Activated gamma-delta T cell (primary cell): ENCODE measurements at places on chromosomes 2 and 18.

GRCh38 chr2:232843834-232844233 is 26.2 kb upstream of the SNORC start:
- DNase-seq: no peak

DNA sequence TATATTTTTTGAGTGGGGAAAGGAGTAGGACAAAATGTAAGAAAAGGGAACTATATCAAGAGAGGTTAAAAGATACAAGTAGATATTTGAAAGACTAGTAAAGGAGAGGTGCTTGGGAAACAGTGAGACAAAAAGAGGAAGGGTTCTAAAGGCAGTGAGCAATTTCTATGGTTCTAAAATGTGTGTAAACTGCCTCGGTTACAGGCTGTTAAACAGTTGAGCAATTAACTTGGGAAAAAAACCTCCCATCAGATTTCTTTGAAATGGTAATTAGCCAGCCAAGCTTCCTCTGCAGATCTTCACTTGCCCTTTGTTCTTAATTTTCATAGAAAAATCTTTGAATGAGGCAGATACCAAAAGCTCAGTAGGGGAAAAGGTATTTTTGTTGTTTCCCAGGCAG is 238.7 kb upstream of the KCNH7 start:
- no peak for DNase-seq

- peak; percentile 39 for DNase-seq
These were observed 651 bp downstream of the STK17B start for GRCh38 chr2:196170606-196171247.

DNA sequence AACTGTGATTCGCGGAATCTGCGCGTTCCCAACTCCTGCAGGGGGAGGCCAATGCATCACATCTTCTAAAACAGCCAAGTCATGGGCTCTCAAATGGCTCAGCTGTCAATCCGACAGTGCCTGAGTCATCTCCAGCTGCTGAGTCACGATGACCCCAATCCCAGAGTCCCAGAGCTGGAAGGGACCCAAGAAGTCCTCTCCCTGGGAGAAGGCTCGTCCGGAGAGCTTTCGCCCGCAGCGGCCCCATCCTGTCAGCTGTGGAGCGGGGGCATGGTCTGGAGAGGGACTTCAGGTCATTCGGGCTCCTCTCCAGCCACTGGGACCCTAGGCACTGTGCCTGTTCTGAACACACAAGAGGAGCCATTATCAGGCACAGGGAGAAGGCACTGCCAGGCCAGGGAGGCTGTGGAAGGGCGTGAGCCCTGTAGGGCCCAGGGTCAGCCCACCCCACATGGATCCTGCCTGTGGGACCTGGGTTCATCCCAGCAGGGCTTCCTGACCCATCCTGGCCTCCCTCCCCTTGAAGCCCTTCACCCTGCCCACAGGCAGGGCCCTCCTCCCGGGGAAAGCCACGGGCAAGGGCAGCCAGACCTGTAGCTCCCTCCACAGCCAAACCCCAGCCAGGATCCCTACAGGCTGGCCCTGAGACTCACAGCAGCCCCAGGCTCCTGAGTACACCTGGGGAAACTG is 47.6 kb upstream of the GPC1 start:
- DNase-seq: no peak

DNA sequence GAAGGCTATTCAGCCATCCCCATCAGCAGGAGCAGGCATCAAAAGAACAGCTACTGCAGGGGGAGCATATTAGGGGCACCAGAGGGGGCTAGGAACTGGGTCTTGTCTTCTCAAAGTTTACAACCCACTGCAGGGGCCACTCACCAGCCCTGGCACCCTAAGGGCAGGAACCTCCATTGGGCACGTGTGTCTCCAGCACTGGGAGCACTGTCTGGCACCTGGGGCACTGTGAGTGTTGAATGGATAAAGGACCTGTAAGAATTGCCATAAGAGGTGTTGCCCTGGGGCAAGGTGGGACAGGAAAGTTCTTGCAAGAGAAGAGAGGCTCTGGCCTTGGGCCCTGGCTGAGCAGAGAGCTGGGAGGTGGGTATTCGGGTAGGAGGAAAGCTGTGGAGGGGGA is 1.4 kb upstream of the STEAP3 start:
- no peak for DNase-seq

- no peak for DNase-seq
These were observed 5.1 kb upstream of the PROM2 start for GRCh38 chr2:95269036-95269680.

DNA sequence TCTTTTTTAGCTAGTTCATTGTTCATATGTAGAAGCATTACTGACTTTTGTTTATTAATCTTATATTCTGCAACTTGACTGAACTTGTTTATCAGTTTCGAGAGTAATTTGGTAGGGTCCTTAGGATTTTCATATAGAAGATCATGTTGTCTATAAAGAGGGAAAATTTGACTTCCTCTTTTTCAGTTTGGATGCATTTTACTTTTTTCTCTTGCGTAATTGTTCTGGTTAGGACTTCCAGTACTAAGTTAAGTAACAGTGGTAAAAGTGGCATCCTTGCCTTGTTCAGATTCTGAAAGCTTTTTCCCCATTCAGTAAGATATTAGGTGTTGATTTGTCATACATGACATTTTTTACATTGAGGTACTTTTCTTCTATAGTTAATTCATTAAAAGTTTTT is 726.0 kb downstream of the KCNJ3 start:
- no peak for DNase-seq

DNA sequence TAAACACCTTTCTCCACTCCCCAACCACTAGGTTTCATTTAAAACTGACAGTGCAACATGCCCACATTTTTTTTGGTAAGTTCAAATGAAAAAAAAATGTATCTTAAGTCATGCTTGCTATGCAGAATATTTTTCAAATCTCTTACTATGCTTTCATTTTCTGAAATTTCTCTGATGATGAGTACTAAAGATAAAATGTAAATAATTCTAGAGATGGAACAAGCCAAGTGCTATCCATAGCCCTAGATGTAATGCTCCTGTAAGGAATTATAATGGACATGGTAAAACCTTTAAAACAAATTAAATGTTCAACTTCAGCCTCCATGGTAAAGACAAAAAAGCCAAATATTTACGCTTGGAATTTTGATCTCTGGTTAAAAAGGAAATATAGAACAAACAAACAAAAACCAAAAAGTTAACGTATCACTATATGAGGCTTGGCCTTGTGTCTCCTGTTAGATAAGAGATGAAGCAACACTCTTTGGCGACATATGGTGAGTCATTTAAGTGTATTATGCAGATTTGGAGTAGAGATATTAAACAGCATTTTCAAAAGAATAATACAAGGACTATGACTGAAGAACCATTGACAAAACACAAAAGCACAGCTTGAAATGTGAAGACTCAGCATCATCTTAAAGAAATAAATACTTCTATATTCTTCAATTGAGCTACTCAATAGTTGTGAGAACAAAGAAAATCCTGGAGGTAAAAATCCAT is 392.0 kb upstream of the LYPD1 start:
- no peak for DNase-seq

GRCh38 chr2:127098711-127099110 is 8.2 kb downstream of the BIN1 start:
- no peak for DNase-seq

- DNase-seq: no peak
These were observed 11.7 kb upstream of the ANKRD53 start for GRCh38 chr2:70966681-70967080.

GRCh38 chr2:28956890-28957289 is 24.2 kb upstream of the TOGARAM2 start:
- no peak for DNase-seq

DNA sequence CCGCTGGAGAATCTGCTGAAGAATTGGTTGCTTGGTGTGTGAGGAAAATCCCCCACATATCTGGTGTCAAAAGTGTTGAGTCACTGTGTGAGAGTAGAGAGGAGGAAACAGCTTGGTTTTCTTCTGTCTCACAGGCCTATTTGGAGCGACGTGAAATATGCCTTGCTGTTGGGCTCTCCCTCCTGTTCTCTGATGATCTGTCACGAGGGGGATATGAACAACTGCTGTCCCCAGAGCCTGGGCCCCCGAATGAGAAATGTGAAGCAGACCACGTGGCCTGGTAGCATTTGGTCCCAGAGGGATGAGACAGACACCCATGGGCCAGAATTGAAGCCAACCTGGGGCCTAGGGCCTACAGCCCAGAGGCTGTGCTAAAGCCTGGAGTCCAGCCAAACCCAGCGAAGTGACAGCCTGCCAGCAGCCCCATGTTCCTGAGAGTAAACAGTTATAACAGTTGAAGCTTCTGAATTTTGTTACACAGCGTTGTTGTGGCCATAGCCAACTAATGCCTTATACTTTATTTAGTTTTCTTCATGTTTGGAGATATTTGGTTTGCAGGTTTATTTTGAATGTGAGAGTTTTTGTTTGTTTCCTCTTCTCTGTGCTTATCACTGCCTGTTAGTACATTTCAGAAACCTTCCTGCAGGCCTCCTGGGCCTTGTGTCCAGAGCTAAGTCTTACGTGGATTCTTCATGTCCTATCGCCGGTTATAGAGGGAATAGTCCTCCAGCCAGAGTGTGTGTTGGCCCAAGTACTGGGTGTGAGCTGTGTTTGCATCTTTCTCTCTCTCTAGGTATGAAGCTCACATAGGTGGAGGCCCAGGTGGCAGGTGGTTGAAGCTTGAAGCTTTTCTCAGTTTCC is 18.7 kb upstream of the COLEC12 start:
- DNase-seq: no peak
